Aortic smooth muscle cell (primary cell): ENCODE measurements at places on chromosomes 1 and 21. TPM values are rescaled to one million over a fixed set of nuclear protein-coding genes. Genes with fewer than 3 reads are reported as not detected.

The NBPF20 gene
- total RNA-seq: 2.1 and 2.9 TPM in 2 replicates

The SH2D5 gene
- total RNA-seq: 1.6 and 2.5 TPM in 2 replicates

The CRB1 gene
- total RNA-seq: 0.25 and 0.26 TPM in 2 replicates

The ZNF648 gene
- total RNA-seq: not detected in 2 replicates

The PRR9 gene
- total RNA-seq: not detected in 2 replicates

The ZNF695 gene
- 1.4 and 2.2 TPM in 2 replicates for total RNA-seq

The B3GALT2 gene
- 0.25 and 0.26 TPM in 2 replicates for total RNA-seq

The F5 gene
- under 0.01 TPM in 1 of 2 replicates, not detected in the other for total RNA-seq

The BSND gene
- total RNA-seq: not detected in 2 replicates

The KRTAP19-3 gene
- total RNA-seq: not detected in 2 replicates

The HSF2BP gene
- total RNA-seq: 1.1 and 1.2 TPM in 2 replicates

The RHOU gene
- 0.26 and 0.87 TPM in 2 replicates for total RNA-seq

The MCOLN3 gene
- total RNA-seq: 3.4 and 5.3 TPM in 2 replicates

The CRNN gene
- not detected in 2 replicates for total RNA-seq

The SOAT1 gene
- total RNA-seq: 19.7 and 24.2 TPM in 2 replicates

The A3GALT2 gene
- total RNA-seq: not detected in 2 replicates

The AMY2A gene
- not detected in 2 replicates for total RNA-seq

The C1orf53 gene
- total RNA-seq: 3.9 and 6.1 TPM in 2 replicates

The ABCG1 gene
- 2.1 and 3.3 TPM in 2 replicates for total RNA-seq

The SELL gene
- 0.79 and 0.81 TPM in 2 replicates for total RNA-seq

The KRTAP13-2 gene
- not detected in 2 replicates for total RNA-seq

The PLCH2 gene
- 3.2 and 5.9 TPM in 2 replicates for total RNA-seq

The GJB5 gene
- total RNA-seq: not detected in 2 replicates

The RCSD1 gene
- total RNA-seq: 0.19 and 0.26 TPM in 2 replicates

The CTSS gene
- total RNA-seq: 25.8 and 41.1 TPM in 2 replicates

The DYNLT5 gene
- 0.37 and 0.40 TPM in 2 replicates for total RNA-seq

The TEKT2 gene
- under 0.01 TPM in 1 of 2 replicates, not detected in the other for total RNA-seq
